ENCODE measurements at places on chromosomes 6 and 20. TPM values are rescaled to one million over a fixed set of nuclear protein-coding genes. Genes with fewer than 3 reads are reported as not detected.

- H3K27ac ChIP-seq = no peak overlapping the region
- H3K27me3 ChIP-seq = no peaks in the 10 kb centered on the region
- no peak for DNase-seq
- no peaks in the 10 kb centered on the region for H3K36me3 ChIP-seq
- H3K4me1 ChIP-seq = no peaks in the 10 kb centered on the region
- no peak overlapping the region for H3K4me3 ChIP-seq
Measured at GRCh38 chr6:143363299-143363698, 87.2 kb downstream of the ADAT2 start.

DNA sequence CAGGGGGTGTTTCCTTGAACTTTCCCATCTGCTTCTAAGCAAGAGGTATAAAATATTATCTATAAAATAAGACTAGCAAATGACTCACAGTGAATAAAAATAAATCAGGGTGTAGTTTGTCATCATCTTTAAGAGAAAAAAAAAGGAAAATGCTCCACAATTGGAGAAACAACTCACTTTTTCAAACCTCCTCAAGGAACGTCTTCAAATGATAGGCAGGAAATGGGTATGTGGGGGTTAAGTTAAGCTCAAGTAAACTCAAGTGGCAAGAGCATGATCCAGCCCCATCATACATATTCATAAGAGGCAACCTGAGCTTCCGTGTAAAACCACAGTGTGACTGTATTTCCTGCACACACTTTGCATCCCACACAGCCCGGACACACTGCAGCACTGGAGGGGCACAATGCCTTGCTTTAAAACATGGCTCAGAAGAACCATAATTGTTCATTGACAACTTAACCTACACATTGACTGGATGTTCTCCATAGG is 58.5 kb upstream of the CEP85L start:
- H3K27me3 ChIP-seq = no peaks in the 10 kb centered on the region
- H3K4me1 ChIP-seq = peaks cover 22% of the 10 kb centered on the region
- DNase-seq = no peak
- peak overlapping the region; percentile 93 for H3K27ac ChIP-seq

DNA sequence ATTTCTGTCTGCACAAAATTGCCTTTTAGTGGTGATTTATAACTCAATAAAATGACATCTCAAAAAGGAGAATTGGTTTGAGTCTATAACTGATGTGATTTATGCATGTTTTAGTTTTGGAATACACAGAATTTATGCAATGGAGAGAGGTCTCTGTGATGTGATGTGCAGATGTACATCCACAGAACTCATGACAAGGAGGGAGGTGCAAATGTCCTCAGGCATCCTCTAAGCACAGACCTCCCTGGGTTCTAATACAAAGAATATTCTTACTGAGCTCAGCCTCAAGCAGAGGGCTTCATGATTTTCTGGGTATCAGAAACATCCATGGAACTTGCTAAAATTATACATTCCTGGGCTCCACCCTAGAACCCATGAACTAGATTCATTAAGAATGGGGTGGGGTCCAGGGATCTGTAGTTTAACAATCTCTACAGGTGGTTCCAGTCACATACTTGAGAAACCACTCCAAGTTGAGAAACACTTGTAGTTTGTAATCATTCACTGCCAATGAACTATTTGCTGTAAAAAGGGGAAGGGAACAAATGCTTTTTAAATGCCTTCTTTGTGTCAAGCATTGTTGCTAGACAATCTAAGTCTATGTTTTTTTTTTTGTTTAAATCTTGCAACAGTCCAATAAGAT is 60.2 kb upstream of the NEDD9 start:
- no peak for DNase-seq
- H3K4me1 ChIP-seq = no peaks in the 10 kb centered on the region
- no peak overlapping the region for H3K4me3 ChIP-seq
- H3K27me3 ChIP-seq = no peaks in the 10 kb centered on the region

DNA sequence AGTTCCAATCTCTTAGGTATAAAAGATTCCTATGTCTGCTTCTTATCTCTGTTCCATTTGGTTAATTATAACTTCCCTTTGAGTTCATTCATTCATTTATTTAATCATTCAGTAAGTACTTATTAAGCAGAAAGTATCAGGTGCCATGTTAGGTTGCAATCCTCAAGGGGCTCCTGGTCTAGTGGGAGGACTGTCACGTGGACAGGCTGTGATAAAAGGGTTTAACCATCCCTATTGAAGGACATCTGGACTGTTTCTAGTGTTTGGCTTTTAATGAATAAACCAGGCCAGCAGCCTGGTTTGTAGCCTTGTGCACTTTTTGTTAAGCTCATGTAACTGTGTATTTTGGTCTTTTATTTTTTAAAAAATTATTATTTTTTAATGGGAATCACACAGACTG is 162.1 kb upstream of the OGFRL1 start:
- DNase-seq = no peak
- no peaks in the 10 kb centered on the region for H3K4me1 ChIP-seq
- no peak overlapping the region for H3K27ac ChIP-seq
- no peak overlapping the region for H3K4me3 ChIP-seq

DNA sequence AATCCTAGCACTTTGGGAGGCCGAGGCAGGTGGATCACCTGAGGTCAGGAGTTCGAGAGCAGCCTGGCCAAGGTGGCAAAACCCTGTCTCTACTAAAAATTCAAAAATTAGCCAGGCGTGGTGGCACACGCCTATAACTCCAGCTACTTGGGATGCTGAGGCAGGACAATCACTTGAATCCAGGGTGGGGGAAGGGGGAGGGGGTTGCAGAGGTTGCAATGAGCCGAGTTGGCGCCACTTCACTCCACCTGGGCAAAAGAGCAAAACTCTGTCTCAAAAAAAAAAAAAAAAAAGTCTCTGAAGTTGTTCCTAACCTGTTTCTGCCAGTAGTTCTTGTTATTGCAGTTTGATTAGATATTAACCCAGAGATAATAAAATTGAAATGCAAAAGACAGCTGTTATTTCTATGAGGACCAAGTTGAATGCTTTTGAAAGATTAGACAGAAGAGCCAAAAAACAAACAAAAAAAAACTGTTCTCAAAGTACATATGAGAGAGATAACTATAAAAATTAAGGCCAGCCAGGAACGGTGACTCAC is 22.6 kb downstream of the PIGU start:
- H3K27ac ChIP-seq = no peak overlapping the region
- H3K4me1 ChIP-seq = no peaks in the 10 kb centered on the region
- no peak overlapping the region for H3K4me3 ChIP-seq
- DNase-seq = no peak
- no peaks in the 10 kb centered on the region for H3K27me3 ChIP-seq

GRCh38 chr20:4840801-4841200 is 119.1 kb downstream of the PRND start:
- H3K27ac ChIP-seq = no peak overlapping the region
- H3K4me1 ChIP-seq = no peaks in the 10 kb centered on the region
- H3K27me3 ChIP-seq = peaks cover 6% of the 10 kb centered on the region

DNA sequence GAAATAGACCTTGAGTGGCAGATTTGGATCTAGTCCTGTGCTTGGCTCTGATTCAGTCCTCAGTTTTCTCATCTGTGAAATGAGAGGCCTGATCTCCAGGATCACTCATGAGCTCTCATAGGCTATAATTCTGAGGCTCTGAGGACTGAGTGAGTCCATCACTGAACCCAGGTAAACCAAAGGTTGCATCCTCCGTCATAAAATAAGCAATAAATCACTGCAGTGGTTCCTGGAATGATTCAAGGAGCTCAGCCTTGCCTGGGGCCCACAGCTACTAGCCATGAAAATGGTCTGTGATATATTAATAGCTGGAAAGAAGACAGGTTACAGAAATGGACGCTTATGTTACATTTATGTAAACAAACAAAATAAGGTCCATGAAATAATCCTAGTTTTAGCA is 124.8 kb downstream of the MAP3K7 start:
- H3K27me3 ChIP-seq = no peaks in the 10 kb centered on the region
- H3K27ac ChIP-seq = no peak overlapping the region
- no peaks in the 10 kb centered on the region for H3K36me3 ChIP-seq
- no peaks in the 10 kb centered on the region for H3K4me1 ChIP-seq

TSPYL1 gene
- total RNA-seq = 83.0 TPM

TRAPPC3L gene
- under 0.01 TPM for total RNA-seq
